ENCODE measurements at places on chromosomes 2 and 18.

GRCh38 chr2:169362118-169362893 is at the start of gene LRP2:
LRP2 (minus strand) TSS chr2:169362534; CDS start chr2:169362399, 135 bp downstream.
- no peak for DNase-seq

DNA sequence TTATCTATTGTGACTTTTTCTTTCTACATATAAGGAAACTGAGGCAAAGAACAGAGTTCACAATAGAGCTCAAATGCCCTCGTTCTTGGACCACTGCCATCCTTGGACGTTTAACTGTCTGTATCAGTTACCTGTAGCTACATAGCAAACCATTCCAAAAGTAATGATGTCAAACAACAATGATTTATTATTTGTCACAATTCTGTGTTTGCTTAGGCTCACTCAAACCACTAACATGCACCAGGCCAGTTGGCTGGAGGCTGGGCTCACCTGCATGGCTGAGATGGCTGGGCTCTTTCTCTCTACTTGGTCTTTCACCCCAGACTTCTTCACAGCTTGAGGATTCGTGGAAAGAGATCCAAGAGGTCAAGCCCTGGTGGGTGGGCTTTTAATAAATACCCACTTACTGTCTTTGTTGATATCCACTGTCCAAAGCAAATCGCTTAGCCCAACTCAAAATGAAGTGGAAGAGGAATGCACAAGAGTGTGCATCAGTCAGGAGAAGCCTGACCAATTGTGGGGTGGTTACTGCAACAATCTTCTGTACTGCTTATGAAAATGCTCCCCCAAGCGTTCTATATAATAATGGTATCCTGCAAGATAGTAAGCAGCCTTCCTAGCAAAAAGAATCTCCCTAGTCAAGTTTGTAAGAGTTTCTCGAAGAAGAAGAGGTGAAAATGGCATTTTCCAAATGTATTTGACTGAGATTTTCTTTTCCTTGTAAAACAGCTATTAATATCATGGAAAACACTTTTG is 163.5 kb upstream of the NT5C1B start:
- no peak for DNase-seq

DNA sequence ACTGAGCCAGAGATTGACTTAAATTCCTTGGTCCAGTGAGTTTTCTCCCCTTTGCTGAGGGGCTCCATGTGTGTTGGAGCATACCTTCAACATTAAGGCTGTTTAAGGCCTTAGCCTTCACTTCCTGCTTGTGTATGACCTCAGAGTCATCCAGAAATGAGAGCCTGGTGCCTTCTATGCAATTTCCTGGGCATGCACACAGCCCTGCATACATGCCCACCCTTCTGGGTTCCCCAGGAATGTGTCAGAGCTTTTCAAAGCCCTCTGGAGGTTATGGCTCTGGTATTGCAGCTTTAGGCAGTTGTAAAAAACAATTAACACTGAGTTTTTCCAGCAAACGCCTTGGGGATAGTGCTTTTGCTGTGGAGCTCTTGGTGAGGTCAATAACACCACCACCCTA is 16.7 kb downstream of the IL1R1 start:
- no peak for DNase-seq

DNA sequence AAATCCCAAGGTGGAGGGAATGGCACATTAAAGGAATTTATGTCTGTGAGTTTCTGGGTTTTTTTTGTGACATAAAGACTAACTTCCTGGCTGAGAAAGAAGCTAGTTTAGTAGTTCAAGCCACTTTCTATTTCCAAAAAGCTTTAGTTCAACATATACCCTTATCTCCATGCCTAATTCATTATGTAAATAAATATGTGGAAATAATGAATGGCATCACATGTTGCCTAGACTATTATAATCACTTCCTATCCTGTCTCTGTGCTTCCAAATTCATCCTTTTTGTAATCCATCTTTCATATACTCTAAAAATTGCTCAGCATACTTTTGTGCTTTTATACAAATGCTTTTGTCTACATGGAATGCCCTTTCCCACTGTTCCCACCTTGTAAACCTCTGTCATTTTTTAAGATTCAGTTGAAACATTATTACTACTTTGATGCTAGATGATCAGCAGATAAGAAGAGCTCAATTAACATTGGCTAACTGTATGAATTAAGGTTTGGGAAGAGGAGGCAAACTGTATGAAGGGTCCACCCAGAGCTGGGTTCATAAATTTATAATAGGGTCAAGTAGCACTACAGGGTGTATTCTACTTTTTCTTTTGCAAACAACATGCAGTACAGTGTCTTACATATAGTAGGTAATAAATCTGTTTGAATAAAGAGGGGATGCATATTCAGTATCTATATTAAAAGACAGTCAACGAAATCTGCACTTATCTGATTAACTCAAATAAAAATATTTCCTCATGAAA is 61.7 kb upstream of the MTIF2 start:
- DNase-seq = no peak

DNA sequence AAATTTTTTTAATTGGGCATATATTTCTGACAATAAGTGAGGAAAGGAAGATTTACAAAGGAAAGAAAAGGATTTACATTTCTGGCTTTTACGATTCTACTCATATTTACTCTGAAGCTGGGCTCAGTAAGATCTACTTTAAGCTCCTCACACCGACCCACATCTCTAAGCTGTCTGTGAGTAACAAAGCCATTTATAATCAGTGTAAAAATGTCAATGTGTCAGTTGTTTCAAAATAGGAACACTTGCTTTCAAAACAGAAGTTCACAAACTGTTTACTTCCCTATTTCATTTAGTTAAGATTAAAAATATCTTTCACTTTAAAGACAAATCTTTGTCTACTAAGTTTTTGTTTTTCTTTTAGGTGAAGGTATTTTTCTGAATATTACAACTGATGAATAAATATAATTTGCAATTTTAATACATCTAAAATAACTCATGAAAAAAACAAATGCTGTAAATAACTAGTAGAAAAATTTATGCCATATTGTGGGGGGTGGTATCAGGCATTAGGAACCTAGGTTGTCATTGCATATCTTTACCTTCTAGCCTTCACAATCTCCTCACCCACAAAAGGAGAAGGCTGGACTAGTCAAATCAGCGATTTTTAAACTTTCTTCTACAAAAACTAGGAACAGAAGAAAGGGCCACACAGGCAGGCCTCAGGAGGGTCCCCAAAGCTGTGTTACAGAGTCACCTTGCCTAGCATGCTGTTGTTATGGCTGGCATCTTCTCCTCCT is 64.5 kb downstream of the TMEM131 start:
- DNase-seq = no peak

GRCh38 chr2:10033251-10034006 is 9.9 kb upstream of the KLF11 start:
- DNase-seq = no peak

GRCh38 chr18:76667603-76668002 is 154.8 kb upstream of the ZNF236 start:
- DNase-seq = no peak

DNA sequence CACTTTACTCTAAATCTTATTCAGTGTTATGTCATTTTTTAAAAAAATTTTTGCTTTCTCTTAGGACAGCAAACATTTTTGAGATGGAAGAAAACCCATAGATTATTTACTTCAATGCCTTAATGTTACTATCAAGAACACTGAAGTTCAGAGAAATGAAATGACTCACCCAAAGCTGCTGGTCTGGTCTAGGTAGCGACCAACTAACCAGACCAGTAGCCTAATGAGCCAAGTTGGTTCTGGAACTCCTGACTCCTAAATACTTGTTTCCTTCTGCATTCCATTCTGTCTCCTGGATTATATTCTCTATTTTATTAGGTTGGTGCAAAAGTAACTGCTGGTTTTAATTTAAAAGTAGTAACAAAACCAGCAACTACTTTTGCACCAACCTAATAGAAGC is 35.4 kb downstream of the SLC8A1 start:
- no peak for DNase-seq

- DNase-seq = no peak
Observed at GRCh38 chr2:189379287-189379630, 62.0 kb upstream of the WDR75 start.

DNA sequence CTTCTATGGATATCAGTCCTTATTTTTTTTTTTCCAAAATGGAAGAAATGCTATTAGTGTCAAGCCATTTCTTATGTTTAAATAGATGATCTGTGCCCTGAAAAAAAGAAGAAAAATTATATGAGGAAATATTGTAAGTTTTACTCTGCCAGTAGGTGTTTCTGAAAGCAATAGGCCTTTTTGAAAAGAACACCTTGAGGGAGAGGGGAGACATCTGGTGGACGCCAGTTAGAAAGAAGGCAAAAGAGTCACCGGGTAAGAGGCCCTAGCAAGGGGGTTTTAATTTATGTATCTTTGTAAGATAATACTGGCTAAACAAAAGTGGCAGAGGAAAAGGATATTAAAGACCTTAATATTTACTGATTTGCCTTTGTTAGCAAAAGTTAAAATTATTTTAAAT is 56.1 kb downstream of the DYNAP start:
- DNase-seq = no peak

DNA sequence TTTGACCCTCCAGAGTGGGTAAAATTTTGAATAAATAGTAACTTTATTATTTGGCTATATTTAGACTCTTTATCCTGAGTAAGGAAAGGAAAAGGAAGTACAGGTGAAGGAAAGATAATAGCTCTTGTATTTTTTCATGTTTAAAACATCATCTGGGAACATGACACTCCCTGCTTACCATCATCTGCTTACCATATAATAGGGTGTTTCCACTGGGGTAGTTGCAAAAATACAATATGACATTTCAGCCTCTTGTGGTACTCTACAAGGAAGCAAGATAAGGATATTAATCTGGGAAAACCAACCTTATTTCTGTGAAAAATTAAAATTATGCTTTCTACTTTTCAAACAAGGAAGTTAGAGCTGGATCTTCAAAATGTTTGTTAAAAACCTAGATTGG is 9.9 kb downstream of the RELCH start:
- no peak for DNase-seq

DNA sequence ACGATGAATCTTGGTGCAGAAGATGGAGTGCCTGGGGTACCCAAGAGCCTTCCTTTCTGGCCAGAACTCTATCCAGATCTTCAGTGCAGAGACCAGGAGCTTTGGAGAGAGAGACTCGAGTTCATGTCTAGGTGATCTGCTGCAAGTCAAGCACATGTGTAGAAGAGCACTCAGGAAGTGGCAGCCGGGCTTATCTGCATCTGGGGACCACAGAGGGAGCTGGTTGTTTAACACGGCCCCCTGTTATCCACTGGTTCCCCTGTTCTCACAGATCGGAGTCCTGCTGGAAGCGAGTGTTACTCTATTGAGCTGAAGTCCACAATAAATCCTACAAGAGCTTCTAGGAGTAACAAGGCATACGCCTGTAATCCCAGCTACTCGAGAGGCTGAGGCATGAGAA is 128.3 kb downstream of the ACOXL start:
- no peak for DNase-seq

GRCh38 chr2:106614511-106615291 is 127.5 kb downstream of the CD8B2 start:
- DNase-seq = no peak

GRCh38 chr18:21177822-21178221 is 64.2 kb upstream of the GREB1L start:
- no peak for DNase-seq

GRCh38 chr2:163528640-163529217 is 207.1 kb downstream of the FIGN start:
- DNase-seq = no peak

DNA sequence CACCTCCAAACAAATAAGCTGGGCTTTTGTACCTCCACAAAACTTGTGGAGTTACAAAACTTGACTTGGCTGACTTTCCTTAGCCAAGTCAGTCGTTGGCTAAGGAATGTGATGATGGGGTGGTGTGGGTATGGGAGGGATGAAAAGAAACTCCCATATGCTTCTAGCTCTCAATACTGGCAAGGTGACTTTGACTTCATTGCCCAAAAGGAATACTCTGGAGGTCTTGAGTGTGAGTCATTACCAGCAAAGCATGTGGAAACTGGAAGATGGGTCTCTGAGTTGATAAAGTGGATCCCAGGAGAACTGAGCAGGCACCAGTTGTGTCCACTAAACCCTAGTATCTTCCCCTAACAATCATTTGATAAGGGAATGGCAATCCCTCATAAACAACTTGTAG is 226.7 kb downstream of the GULP1 start:
- no peak for DNase-seq

- DNase-seq = no peak
Observed at GRCh38 chr2:58206785-58207184, 34.3 kb downstream of the FANCL start.

GRCh38 chr2:69165091-69165880 is 152.3 kb downstream of the ANTXR1 start:
- no peak for DNase-seq

DNA sequence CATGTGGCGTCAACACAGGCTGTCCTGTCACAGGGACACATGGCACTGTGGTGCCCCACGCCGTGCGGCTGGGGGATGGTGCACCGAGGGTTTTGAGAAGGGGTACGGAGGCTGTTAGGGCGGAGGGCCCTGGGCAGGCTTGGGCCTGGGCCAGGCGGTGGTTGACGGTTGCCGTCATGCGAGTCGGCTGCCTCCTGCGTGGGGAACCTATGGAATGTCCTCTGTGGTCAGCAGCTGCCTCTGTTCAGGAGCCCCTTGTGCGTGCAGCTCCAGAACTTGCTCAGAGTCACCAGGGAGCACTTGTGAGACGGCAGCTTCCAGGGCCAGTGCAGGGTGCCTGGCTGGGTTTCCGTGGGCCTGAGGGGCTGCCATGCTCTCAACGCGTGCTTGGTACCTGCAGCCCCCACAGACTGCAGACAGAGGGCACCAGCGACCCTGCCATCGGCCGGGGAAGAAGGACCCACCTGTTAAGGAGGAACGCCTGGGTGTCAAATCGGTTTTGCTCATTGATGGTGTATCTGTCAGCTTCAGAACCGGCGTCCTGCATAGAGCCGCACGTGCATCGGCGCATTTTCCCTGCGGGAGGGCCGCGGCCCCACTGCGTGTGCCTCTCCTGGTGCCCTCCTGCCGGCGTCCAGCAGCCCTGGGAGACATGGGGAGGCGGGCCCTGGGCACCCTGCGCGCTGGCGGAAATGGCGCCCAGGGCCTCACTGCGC is 10.0 kb upstream of the D2HGDH start:
- DNase-seq = peak; percentile 38

DNA sequence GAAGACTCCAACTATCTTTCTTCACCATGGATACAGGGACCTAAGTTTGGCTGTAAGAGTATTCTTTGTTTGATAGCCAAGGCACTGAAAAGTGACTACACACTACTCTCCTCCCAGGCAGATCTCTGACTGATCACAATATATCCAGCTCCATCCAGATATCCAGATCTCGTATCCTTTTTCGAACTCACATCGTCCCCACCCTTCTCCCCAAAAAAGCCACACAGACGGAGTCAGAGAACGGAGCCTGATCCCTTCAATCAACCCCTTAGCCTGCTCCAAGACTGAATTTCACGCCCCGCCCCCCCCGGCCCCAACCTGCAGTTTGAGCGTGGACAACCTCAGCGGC is 533 bp downstream of the DHX57 start:
- DNase-seq = no peak

- DNase-seq = no peak
Observed at GRCh38 chr2:9212661-9213411, 6.2 kb downstream of the ASAP2 start.
